NCI-H526 (cell line): ENCODE measurements at places on chromosomes 12 and 14.

DNA sequence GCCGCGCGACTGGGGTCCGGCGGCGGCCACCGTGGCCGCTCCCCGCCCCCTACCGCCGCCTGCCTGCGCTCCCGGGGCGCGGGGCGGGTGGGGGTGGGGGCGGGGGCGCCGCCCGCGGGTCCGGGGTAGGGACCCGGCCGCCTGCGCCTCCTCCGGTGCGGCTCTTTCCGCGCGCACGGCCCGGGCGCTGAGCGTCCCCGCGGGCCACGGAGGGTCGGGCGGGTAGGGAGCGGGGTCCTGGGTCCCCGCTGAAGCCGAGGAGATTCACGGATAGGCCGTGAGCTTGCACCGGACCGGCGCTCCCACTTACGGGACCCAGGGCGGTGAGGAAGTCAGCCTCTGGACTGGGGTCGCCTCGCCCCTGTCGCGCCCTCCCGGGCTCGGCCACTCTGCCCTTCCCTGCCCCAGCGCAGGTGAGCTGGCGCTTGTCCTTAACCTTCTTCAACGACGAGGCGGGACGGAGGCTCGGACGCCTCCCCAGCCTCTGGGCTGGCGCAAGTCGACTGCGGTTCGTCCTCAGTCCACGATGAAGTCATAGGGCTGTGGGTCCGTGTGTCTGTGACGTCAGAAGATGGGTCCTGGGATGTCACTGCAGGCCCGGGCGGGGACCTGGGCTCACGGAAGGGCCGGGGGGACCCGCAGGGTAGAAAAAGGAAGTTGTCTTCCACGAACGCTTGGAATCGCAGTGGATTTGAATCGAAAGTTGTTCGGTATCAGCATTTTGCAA, 514 bp downstream of the FBXO34 start:
- peak; percentile 84 for DNase-seq

GRCh38 chr12:65200007-65200665, 30.8 kb downstream of the LEMD3 start:
- DNase-seq: peak; percentile 7

DNA sequence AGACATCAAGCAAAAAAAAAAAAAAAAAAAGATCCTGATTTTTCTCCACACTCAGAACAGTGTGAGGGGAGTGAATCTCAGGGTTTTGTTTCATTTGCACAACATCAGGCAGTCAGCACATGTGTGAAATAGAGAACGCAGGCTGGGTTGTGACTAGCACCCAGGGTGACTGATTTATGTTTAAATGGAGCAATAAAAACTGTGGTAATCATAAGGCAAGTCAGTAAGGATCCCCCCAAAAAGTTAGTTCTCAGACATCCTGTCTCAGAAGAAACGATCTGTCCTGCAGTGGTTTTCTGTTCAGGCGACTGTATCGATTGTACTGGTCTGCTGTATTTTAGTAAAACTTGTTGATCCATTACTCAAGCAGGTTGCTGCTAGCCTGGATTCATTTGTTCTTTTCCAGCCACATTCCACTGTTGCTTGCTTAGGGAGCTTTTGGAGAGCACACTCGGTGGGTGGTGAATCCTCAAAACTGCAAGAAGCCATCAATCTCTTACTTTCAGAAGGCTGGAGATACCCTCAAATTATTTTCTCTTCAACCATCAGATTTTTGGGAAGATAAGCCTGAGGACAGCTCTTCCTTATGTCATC, 107.1 kb downstream of the DACT1 start:
- no peak for DNase-seq

GRCh38 chr12:26938701-26939062, 412 bp downstream of the FGFR1OP2 start:
- peak; percentile 36 for DNase-seq

DNA sequence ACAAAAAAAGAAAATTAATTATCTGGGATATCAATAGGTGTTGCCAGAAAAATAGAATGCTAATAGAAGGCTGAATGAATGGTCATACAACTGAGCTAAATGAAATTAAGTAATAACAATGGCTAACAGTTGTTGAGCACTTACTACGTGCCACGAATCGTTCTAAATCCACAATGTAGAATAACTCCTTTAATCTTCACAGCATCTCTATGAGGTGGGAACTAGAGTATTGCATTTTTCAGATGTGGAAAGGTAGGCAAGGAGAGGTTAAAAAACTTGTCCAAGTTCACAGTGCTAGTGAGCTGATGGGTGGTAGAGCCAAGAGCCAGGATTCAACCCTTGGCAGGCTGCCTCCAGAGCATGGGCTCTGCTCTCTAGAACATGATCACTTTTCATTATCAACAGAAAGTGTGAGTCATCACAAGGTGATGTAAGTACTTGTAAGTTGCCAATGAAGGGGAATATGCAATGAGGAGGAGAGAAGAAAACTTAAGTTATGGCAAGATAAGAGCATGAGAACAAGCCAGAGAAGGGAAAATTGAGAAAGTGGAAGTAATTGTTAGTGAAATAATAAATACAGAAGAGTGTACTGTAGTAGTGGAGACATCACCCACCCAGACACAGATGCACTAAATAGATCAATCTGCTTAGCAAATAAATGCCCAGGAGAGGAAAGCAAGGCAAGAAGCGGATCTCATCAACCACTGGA, 122.1 kb downstream of the PRKD1 start:
- DNase-seq: no peak

DNA sequence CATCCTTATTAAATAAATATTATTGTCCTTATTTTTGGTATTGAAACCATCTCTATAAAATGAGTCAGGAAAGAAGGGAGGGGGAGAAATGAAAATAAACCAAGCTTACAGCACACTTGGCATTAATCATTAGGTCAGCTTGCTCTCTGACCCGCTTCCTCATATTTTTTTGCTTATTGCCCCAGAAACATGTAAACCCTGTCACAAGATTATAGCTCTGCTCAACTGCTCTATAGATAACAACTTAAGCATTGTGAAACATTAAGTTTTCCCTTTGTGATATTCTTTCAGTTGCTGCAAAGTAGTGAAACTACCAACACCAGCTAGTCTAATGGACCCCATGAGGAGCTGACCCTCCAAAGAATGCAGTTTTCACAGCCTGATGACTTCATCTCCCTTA, 819.5 kb downstream of the SLC16A7 start:
- DNase-seq: no peak

- no peak for DNase-seq
These were observed 61.0 kb downstream of the TAOK3 start for GRCh38 chr12:118311666-118312065.

- no peak for DNase-seq
These were observed 780.2 kb upstream of the TBX3 start for GRCh38 chr12:115464111-115464581.

DNA sequence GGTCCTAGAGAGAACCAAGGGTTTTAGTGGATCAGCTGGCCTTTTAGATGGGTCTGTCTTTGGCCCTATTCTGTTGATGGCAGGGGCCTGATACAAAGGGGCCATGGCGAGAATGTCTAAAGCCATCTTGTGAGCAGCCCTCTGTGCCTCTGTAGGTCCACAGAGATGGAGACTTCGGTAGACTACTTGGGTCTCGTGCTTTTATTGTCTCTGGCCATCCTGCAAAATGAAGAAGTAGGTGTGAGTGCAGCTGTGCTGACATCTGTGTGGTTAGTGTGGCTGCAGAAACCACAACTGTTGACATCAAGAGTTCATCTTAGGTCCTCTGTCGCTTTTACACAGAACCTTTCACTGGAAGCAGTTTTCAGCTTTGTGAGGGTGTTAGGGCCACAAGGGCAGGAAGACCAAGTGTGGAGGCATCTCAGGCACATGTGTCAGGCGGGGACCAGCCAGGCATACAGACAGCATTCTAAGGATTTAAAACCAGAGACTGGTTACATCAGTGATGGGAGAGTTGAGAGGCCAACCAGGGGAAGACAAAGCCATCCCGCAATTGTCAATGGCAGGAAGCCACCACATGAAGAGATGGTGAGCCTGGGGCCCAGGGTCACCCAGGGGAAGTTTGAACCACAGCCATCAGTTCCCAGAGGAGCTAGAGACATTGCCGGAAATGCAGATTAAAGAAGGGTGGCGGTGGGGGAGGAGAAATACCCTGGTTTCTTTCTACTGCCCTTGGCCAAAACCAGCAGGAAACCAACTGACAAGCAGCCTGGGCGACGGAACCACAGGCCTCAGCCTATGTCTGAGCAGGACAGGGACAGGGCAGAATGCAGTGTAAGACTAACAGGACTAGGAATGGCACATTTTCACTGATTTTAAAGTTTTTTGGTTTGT, 13.0 kb upstream of the TPCN1 start:
- DNase-seq: no peak

- DNase-seq: no peak
These were observed 8.2 kb downstream of the HIF1A start for GRCh38 chr14:61703342-61704129.

DNA sequence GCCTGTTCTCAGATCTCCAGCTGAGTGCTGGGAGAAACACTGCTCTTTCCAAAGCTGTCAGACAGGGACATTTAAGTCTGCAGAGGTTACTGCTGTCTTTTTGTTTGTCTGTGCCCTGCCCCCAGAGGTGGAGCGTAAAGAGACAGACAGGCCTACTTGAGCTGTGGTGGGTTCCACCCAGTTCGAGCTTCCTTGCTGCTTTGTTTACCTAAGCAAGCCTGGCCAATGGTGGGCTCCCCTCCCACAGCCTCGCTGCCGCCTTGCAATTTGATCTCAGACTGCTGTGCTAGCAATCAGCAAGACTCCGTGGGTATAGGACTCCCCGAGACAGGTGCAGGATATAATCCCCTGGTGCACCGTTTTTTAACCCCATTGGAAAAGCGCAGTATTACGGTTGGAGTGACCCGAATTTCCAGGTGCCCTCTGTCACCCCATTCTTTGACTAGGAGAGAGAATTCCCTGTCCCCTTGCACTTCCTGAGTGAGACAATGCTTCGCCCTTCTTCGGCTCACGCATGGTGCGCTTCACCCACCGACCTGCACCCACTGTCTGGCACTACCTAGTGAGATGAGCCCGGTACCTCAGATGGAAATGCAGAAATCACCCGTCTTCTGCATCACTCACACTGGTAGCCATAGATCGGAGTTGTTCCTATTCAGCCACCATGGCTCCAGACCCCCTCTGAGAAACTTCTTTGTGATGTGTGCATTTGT, 650.3 kb upstream of the ALG10B start:
- peak; percentile 42 for DNase-seq

GRCh38 chr12:127984386-127985055, 282.4 kb upstream of the TMEM132C start:
- no peak for DNase-seq

DNA sequence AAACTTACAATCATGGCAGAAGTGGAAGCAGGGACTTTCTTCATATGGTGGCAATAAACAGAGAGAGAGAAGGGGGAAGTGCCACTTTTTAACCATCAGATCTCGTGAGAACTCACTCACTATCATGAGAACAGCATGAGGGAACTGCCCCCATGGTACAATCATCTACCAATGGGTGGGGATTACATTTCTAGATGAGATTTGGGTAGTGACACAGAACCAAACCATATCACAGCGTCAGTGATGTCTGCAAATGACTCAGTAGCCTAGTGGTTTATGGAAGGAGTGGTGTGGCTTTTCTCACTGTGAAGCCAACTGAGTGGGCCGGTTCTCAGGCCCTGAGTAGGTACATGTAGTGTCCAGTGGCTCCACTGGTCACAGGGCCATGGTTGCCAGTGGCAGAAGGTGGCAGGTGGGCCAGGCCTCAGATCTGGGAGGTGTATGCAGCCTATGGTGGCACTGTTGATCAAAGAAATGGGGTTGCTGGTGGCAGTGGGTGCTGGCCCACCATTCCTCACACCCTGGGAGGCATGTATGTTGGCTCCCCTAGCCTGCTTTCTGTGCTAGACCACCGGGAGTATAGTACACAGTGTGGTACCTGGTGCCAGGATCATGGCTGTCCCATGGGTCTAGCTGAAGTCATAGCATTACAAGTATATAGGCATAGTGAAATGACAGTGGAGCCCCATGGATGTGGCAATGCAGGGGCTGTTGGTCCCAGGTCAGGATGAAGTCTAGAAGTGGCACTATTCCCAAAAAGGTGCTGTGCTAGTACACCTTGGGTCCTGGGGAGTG, 191.9 kb downstream of the NUBPL start:
- DNase-seq: no peak
